ENCODE measurements at places on chromosomes 6 and 20.

- no peak for DNase-seq
Measured at GRCh38 chr20:41167481-41168253, 30.3 kb downstream of the PLCG1 start.

GRCh38 chr20:3013771-3014170 is 29.7 kb upstream of the GNRH2 start:
- no peak for DNase-seq

DNA sequence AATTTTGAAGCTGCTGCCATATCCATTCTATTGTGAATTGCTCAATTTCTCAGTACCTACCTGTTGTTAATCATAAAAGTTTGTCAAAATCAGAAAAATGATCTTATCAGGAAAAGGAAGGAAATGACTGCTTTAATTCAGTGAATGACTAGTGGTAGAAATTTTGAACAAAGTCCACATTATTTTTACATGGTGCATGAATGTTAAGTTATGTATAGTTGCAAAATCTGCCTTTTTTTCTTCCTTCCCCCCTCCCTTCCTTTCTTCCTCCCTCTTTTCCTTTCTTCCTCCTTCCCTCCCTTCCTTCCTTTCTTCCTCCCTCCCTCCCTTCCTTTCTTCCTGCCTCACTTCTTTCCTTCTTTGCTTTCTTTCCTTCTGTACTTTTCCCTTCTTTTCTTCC is 127.1 kb upstream of the TSHZ2 start:
- DNase-seq, result no peak

DNA sequence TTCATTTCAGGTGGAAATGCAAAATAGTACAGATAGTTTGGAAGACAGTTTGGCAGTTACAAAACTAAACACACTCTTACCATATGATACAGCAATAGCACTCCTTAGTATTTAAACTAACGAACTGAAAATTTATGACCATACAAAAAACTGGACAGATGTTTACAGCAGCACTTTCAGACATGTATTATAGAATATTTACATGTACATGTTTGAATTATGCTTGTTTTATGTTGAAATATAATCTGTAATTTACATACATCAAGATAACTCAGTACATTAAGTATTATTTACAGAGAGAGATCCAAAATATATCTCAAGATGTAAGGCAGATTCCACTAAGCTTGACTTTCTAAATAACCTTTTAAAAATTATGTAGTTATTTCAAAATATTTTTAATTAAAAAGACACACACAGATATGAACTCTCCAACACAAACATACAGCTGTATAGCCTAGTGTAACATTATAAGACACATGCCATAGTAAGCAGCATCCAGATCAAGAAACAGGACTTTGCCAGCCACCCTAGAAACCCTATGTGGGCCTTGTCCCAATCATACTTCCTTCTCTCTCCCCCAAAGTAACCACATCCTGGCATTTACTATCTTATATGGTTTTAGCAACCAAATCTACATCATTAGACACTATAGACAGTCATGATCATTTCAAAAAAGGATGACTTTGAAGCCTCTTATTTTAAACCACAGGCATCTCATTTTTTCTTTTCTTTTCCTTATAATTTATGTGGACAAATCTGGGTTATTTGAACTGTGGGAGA is 82.2 kb downstream of the MAN1A1 start:
- no peak for DNase-seq

GRCh38 chr20:31948008-31948407 is 3.8 kb downstream of the PDRG1 start:
- no peak for DNase-seq

DNA sequence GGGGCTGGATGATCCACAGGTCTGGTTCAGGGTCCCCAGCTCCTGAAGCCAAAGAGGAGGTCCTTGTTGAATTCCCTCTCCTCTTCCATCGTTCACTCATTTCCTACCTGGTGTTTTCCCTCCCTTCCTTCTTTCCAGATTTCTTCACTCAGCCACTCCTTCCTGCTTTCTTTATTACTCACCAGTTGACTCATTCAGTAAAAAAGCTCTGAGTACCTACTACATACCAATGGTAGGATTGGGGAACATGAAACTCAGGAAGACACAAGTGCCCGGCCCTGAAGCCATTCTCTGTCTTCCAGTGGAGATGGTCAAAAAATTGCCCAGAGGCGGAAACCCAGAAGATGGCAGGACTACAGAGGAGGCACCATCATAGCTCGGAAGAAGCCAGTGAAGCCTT is 11.9 kb upstream of the NSFL1C start:
- no peak for DNase-seq

- no peak for DNase-seq
Measured at GRCh38 chr6:135883045-135883444, 31.5 kb downstream of the PDE7B start.

DNA sequence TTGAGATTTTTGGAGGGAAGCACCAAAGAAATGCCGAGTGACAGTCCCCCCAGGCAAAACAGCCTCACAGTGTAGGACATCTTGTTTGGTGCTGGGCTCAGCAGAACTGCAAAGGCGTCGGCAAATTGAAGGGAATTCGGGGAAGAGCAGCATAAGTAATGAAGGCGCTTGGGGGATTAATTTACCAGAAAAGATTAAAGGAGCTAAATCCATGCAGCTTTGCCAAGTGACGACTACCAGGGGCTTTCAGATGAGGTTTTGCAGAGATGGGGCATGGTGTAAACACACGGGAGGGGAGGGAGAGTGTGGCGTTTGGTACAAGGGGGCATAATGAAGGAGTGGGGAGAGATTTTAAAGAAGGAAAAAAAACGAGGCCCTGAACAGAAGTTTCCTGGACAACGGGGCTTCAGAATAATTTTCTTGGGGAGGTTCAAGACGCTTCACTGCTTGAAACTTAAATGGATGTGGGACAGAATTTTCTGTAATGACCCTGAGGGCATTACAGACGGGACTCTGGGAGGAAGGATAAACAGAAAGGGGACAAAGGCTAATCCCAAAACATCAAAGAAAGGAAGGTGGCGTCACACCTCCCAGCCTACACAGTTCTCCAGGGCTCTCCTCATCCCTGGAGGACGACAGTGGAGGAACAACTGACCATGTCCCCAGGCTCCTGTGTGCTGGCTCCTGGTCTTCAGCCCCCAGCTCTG is 45.4 kb upstream of the CDH22 start:
- no peak for DNase-seq

- DNase-seq, result no peak
Measured at GRCh38 chr20:10402938-10403608, 30.9 kb downstream of the MKKS start.

DNA sequence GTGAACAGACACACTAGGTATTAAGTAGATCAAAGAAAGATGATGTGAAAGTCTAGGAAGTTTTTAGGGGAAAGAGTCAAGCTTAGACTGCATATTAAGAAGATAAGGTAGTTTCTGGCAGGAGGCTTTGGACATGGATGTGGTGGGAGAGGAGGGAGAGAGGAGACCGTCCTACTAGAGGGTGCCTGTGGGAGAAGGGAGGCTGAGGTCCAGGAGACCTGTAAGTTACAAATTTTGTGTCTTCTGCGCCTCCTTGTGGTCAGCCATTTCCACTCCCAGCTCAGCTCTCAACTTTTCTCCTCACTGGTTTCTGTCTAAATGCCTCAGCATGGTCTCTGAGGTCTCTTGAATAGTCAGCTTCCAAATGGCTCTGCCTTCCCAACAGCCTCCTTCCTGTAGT is 193.5 kb downstream of the UNC5CL start:
- DNase-seq, result no peak

GRCh38 chr6:16450821-16451220 is 212.4 kb downstream of the GMPR start:
- DNase-seq, result no peak

DNA sequence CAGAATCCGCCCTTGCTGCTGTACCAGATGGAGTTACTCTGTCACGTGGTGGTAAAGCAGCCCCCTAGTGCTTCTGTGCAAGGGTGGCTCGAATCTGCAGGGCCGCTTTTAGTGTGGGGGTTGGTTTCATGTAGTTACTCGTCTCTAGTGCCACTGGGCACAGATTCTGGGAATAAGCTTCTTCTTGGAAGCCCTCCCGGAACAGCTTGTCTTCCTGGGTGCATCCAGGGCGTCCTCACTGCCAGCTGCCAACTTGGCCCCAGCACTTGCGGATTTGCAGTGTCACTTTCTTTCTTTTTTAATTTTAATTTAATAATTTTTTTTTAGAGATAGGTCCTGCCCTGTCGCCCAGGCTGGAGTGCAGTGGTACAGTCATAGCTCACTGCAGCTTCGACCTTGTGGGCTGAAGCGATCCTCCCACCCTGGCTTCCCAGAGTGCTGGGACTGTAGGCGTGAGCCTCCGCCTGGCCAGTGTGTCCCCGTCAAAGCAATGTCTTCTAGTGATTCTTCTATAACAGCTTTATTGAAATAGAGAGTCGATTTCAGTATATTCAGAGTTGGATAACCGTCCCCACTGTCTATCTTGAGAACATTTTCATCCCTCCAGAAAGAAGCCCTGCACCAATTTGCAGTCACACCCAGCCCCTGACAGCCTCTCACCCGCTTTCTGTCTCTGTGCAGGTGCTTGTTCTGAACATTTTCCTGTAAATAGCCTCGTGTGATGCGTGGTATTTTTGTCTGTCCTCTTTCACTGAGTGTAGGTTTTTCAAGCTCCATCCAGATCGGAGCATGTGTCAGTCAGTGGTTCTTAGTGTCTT is 25.9 kb downstream of the PYGB start:
- DNase-seq, result no peak

DNA sequence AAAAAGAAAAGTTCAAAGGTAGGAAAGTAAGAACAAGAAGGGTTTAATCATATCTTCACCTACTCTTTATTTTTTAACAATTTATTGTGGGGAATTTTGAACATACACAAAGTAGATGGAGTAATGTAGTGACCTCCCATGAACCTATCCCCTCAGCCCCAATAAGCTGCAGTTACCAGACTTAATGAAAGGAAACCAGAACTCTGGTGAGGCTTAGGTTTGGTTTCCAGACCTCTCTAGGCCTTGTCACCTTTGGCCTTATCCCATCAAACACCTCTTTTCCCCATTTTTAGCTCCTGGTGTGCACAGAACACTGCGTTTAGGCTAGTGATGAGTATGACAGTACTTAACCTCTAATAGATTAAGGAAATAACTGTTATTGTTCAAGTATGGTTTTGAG is 42.0 kb downstream of the CBFA2T2 start:
- DNase-seq, result no peak

- DNase-seq, result no peak
Measured at GRCh38 chr6:41167173-41167963, 4.5 kb upstream of the TREM2 start.

DNA sequence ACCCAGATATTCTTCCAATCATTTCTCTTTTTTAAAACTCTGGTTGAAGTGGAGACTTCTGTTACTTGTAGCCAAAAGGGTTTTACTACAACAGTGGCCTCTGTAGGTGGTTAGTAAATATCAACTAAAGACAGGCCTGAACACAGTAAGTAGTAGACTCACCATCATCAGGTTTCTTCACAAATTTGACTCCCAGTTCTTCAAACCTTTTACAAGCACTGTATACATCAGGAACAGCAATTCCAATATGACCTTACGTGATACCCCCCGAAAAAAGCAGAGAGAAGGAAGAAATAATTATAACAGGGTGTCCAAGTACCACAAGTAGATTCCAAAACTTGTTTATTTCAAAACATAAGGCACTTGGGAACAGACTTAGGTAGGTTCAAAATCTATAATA is 21.1 kb downstream of the GLO1 start:
- no peak for DNase-seq

- no peak for DNase-seq
Measured at GRCh38 chr6:28217890-28218289, 7.2 kb upstream of the ZSCAN9 start.

GRCh38 chr20:39874049-39874893 is 814.8 kb downstream of the MAFB start:
- no peak for DNase-seq

- DNase-seq, result no peak
Measured at GRCh38 chr6:164121527-164121926, 707.0 kb downstream of the QKI start.

- DNase-seq, result no peak
Measured at GRCh38 chr6:168082860-168083513, 4.0 kb upstream of the FRMD1 start.

DNA sequence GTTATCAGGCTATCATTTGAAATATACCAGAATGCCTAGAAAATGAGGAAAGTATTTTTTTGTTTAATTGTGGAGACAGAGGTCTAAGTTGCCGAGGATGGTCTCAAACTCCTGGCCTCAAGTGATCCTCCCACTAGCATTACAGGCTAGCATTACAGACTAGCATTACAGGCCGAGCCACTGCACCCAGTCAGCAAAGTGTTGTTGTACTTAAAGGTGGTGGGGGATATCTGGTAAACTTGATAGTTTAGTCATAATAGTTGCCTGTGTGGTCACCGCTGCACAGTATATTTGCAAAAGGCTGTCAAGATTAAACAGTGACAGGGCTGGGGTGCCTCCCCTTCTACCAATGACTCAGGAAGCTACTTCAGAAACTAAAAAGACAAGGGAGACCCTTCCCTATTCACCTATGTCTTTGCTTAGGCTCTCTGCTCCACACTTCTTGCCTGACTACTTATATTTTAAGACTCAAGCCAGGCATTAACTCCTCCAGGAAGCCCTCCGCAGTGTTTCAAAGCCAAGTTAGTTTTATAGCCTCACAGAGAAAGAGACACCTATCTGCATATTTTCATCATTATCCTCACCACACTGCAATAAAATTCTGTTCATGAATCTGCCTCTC is 3.1 kb upstream of the AKIRIN2 start:
- DNase-seq, result no peak

GRCh38 chr6:74733830-74734620 is 471.8 kb downstream of the COL12A1 start:
- no peak for DNase-seq

- DNase-seq, result no peak
Measured at GRCh38 chr6:54865091-54865631, 18.6 kb downstream of the FAM83B start.

GRCh38 chr6:168041928-168042327 is 37.1 kb downstream of the FRMD1 start:
- DNase-seq, result no peak

GRCh38 chr6:138728662-138729061 is 44.9 kb upstream of the CCDC28A start:
- DNase-seq, result no peak

- DNase-seq, result no peak
Measured at GRCh38 chr6:113449051-113449450, 408.1 kb upstream of the MARCKS start.

DNA sequence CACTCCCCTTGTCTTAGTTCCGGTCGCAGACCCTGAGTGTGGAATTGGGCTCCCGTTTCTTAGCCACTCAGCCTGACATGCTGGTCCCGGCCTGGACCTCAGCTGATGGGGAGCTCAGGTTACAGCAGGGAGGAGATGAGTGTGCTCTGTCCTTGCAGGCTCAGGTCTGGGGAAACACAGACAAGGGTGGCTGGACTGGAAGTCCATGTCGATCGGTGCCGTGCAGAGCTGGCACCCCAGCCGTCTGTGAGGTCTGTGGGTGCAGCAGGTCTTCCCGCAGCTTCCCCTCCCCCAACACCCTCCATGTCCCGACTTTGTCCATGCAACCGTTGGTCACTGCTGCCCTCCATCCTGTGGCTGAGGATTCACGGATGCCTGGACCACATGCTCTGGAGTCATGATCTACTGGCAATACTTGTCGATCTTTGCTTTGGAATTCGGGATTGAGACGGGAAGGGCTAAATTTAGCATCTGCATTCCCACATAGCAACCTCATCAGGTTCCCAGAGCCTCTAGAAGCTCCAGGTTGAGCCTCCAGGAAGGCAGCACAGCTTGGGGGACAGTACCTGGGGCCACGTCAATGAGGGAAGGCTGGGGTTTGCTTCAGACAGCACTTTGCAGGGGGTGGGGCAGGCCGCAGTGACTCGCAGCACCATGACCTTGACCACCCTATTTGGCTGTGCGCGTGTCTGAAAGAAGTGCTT is 118.8 kb downstream of the PSMB1 start:
- DNase-seq, result no peak
